CD4-positive, alpha-beta T cell treated with Interleukin-21 for 1 hour (primary cell): ENCODE measurements at places on chromosomes 7 and 10.

- DNase-seq, result no peak
These were observed 27.5 kb upstream of the ZCCHC24 start for GRCh38 chr10:79472951-79473350.

DNA sequence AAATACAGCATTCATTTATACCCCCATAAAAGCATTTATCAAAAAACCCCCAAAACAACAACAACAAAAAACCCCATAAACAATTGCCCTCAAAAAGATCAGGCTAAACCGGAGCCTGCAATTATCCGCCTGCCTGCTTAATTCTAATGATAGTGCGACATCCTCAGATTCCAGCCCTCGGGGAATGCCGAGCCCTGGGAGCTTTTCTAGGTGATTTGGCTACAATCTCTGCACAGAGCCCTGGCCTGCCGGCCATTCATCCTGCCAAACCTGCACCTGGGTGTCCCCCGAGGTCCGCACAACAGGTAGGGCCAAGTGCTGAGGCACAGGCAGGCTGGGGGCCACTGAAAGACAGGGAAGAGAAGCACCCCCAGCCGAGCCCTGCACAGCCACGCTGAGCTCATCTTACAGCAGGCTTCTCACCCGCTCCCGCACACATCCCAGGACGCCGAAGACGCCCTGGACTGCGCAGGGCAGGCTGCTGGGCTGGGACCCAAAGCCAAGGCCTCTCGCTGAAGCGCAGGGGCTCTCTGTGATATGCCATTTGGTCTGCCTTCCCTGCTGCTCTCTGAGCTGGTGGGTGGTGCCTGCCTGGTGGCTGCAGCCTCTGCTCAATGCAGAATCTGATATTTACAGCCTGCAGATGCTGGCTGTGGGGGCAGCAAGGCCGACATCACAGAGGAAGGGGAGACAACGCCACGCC is 57.5 kb downstream of the CAMK2B start:
- no peak for DNase-seq

GRCh38 chr7:98189559-98189958 is 21.7 kb upstream of the BHLHA15 start:
- no peak for DNase-seq

DNA sequence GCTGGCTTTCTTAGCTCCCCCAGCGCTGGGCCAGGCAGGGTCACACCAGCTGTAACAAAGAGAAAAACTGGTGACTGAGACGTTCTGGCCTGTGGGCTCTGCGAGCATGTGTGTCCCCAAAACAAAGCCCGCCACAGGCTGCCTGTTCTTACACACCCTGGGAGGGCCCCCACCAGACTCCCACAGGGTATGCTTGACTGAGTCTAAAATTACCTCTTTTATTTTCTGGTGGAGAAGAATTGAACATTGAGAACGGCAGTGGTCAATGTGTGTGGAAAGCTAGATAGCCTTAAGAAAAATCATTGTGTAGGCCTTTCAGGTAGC is 808 bp downstream of the C10orf71 start:
- DNase-seq, result no peak

- DNase-seq, result no peak
These were observed 253.2 kb upstream of the SMIM30 start for GRCh38 chr7:113371416-113372043.

- no peak for DNase-seq
These were observed 293.9 kb downstream of the C7orf25 start for GRCh38 chr7:42617806-42618457.

GRCh38 chr10:71623098-71623985 is 96.2 kb downstream of the C10orf105 start:
- no peak for DNase-seq

DNA sequence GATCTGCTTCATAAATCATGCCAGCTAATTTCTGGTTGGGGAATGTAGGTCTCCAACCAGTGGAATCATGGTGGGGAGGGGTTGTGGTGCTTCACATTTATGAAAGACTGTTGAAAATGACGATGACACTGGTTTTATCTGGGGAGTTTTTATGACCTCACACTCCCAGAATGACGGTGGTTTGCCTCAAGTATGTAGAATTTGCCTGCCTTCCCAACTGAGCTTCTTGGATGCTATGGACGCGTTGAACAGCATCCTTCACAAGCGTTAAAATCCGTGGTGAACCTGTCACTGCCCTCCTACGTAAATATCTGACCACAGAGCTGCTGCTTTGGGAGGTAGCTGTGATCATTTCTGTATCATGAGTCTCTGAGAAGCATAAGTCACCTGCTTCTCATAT is 3.3 kb downstream of the INSYN2A start:
- no peak for DNase-seq

DNA sequence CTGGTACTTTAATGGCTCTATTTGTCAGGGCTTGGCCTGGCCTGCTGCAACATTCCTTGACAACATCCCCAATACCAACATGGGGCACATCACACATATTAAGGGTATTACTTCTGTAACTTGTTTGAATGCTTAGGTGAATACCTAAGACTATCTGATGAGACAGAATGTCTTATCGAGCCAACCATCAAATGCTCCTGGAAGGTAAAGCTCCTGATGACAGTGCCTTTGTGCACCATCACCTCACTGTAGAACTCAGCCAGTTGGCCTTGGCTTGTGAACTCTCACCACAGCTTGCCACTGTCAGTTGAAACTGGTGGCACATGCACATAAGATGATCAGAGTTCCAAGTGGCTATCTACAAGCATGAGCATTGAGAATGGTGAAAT is 3.7 kb upstream of the MYO1G start:
- DNase-seq, result no peak

- DNase-seq, result no peak
These were observed 124.8 kb upstream of the PDLIM1 start for GRCh38 chr10:95415621-95416031.

DNA sequence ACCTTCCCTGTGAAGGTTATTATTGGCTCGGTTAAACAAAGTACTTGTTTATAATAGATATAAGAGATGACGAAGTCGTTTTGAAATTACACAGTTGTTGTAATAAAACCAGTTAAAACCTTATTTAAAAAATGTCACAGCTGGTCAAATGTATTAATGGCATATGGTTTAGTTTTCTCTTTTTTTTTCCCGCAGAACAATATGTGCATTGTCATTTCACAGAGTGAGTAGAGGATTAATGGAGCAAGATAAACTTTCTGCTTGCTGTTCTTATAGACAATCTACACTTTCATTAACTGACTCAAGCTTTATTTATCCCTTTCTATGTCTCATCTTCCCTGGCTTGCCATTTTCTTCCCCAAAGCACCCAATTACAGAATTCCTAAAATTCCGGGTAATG is 404.3 kb upstream of the NPVF start:
- DNase-seq, result no peak

DNA sequence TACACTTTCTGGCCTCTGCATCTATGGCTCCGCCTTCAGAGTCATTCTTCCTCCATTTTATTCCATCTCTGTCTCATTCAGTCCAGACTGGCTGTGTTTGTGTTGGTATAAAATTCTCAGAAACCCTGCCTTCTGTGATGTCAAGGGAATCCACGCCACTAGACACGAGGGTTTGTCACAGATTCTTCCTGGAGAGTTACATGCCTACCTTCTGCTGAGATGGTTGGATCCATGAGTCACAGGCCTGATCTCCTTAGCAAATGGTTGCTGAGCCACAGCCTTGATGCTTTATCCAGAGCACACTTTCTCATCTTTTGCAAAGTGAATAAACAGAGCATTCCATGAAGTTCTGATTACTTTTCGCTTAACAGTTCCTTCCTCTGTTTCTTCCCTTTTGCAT is 35.9 kb upstream of the TSPAN33 start:
- DNase-seq, result no peak

- DNase-seq, result no peak
These were observed 13.8 kb upstream of the MPP7 start for GRCh38 chr10:28316696-28317095.
